Stimulated activated CD4-positive, alpha-beta T cell treated with anti-CD3 and anti-CD28 coated beads, Interleukin-1b, Interleukin-23, amount 100 ng/mL, for 1 hour (primary cell): ENCODE measurements at places on chromosomes 4 and X.

- no peak for DNase-seq
Observed at GRCh38 chr4:146095860-146096259, 79.7 kb upstream of the LSM6 start.

- DNase-seq = no peak
Observed at GRCh38 chrX:116862340-116862739, 399.6 kb upstream of the CT83 start.

DNA sequence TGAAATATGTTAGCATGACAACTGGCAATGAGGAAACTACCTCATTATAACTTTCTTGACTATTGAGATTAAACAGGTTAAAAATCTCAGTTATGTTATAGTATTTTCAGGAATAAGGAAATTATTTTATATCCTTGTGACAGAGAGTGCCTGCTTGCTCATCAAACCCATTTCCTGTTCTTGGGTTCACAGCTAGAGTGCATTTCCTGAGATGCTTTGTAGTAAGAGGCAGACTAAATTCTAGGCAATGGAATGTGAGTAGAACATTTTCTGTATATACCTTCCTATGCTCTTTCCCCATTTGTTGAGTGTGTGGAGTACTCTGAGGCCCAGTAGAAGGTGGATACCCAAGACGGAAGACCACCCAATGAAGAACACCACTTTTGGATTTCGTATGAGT lies 96.9 kb upstream of the CASK start:
- DNase-seq = no peak

- DNase-seq = no peak
Observed at GRCh38 chr4:75179510-75179909, 246.6 kb downstream of the PARM1 start.

- DNase-seq = no peak
Observed at GRCh38 chrX:38458071-38458470, 103.3 kb upstream of the TSPAN7 start.

DNA sequence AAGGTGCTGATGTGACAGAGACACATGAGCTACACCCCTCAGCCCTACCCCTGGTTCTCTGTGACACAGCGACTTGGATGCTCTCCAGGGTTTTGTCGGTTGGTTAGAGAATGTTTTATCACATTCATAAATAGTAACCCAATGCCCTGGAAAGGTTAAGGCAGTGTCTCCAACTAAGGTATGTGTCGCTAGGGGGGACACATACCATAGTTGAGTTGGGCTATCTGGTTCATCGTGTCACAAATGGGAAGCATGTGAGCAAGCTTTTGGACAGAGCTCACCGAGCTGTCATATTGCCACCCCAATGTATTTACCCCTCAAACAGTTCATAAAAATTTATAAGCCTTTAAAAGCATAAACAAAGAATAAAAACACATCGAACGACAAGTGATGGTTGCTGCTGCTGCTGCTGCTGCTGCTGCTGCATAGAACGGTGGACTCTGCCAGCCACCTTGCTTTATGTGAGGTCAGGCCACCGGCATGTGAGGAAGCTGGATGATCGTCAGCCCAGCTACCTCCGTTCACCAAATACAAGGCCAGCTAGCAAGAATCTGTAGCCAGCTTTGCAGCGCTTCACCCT lies 55.9 kb downstream of the STOX2 start:
- DNase-seq = no peak

- no peak for DNase-seq
Observed at GRCh38 chrX:78922754-78923153, 22.4 kb upstream of the P2RY10 start.

GRCh38 chr4:10856271-10856782 lies 171.8 kb upstream of the CLNK start:
- DNase-seq = no peak

DNA sequence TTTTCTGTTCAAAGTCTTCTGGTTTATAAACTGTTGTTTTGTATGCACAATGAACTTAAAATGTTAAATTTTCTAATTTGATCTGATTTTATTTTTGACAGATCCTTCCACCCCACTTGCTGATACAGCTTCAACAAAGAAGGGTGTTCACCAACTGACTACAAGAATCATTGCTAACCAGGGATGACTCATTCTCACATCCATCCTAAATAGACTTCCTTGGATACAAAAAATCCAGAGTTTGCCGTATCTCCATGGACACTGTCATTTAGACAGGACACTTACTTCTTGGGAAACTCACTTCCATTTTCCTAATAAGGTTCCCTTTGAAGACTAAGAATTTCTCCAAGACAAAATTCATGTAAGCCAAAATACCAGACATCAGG lies 111.6 kb upstream of the NWD2 start:
- no peak for DNase-seq

DNA sequence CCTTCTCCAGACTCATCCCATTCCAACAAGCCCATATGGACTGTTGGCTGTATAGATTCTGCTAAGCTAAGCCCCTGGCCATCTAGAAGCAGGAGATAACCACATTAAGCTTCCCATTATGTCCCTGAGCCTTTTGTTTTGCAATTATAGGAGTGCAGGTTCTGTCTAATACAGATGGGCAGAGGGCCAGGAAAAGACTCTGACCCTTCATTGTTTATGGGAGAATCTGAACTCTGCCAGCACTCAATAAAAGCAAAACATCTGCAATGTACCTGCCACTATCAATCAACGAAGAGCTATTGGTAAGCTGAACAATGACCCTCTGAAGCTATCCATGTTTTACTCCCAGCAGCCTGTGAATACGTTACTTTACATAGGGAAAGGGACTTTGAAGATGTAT lies 207.3 kb upstream of the CLNK start:
- no peak for DNase-seq

DNA sequence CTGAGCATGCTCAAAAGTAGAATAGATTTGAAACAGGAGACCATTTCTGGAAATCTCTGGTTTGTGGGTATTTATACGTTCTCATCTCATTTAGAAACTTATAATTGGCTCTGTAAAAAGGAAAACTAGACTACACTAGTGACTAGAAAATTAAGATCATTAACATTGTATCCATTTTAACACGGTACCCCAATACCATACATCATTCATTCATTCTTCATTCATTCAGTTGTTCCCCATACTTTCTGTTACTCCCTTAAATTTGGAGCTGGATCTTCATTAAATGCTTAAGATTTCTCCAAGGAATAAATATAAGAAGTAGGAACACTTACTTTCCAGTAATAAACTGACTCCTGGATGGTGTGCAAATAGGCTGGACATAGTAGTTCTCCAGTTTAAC lies 1.3 kb downstream of the ARSJ start:
- no peak for DNase-seq
